ENCODE measurements at places on chromosomes 4 and X. TPM values are rescaled to one million over a fixed set of nuclear protein-coding genes. Genes with fewer than 3 reads are reported as not detected.

Gene ADH4
- 0.10 TPM for total RNA-seq

Gene COL25A1
- not detected for total RNA-seq

Gene S100P
- total RNA-seq: 2.3 TPM

Gene CSTF2
- total RNA-seq: 40.9 TPM

Gene SEPTIN11
- 103 TPM for total RNA-seq

Gene GAGE12F
- 0.49 TPM for total RNA-seq

Gene CCDC120
- total RNA-seq: 11.0 TPM

Gene CCKAR
- total RNA-seq: not detected

GRCh38 chr4:38512840-38513239, 151.2 kb upstream of the KLF3 start:
- DNase-seq: no peak

GRCh38 chrX:147853701-147854100, 58.0 kb upstream of the FMR1 start:
- no peak for DNase-seq

GRCh38 chrX:67563469-67564448, 19.9 kb downstream of the AR start:
- no peak for DNase-seq

- no peak for DNase-seq
Measured at GRCh38 chr4:106063009-106063408, 167.7 kb downstream of the NPNT start.

DNA sequence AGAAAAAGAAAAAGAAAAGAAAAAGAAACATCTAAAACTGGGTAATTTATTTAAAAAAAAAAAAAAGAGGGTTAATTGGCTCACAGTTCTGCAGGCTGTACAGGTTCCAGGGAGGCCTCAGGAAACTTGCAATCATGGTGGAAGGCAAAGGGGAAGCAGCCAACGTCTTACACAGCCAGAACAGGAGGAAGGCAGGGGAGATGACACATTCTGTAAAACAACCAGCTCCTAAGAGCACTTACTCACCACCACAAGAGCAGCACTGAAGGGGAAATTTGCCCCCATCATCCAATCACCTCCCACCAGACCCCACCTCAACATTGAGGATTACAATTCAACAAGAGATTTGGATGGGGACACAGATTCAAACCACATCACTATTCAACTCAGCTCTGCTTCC, 36.8 kb upstream of the TMEM184C start:
- DNase-seq: no peak

DNA sequence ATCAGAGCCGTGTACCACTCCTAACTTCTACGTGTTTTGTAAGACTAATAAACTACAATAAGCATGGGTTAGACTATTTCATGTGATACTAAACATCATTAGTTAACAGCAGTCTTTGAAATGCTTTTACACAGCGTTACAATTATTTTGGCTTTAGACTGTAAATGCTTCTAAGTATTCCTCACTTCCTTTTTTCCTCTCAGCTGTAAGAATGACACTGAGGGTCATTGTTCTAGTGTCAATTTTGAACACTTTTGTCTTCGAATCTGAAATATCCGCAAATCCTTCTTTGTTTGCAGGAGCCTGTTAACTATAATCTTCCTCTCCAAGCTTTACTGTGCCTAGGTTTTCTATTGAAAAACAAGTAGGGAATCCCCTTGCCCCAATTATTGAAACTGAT, 1.5 kb downstream of the ABCE1 start:
- no peak for DNase-seq

- no peak for DNase-seq
Measured at GRCh38 chr4:110623718-110624397, 981 bp upstream of the PITX2 start.

- no peak for DNase-seq
Measured at GRCh38 chr4:3248811-3249661, at the start of gene MSANTD1. MSANTD1 (plus strand) TSS chr4:3249159; CDS start chr4:3249223, 64 bp downstream.

- DNase-seq: no peak
Measured at GRCh38 chrX:274904-275475, 6.2 kb upstream of the PLCXD1 start.

- no peak for DNase-seq
Measured at GRCh38 chr4:80142394-80143306, 54.7 kb upstream of the PRDM8 start.

DNA sequence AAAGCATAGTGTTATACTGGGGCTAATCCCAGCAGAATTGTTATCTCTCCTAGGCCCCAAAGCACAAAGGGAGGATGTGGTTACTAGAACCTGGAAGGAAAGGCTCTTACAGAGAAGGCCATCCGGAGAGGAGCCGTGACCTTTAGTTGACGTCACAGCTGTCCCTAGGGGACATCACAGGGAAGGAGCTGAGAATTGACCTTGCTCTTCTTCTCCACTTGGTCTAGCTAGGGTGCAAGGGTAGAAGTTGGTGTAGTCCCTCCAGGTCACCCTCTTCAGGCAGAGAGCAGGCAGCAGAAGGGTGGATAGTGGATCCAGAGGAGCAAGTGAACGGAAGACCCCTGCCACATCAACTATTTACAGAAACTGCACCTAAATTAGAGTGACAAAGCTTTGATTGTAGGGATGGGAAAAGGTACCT, 22.8 kb upstream of the FGF2 start:
- DNase-seq: no peak

DNA sequence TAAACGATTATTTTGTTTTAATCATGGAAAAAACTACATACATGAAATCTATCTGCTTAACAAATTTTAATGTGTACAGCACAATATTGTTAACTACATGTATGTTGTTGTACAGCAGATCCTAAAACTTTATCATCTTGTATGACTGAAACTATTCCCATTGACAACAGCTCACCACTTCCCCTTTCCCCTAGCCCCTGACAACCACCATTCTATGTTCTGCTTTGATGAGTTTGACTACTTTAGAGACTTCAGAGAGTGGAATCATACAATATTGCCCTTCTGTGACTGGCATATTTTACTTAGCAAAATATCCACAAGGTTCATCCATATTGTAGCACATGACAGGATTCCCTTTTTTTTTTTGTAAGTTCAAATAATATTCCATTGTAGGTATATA, 185.9 kb downstream of the CFAP299 start:
- no peak for DNase-seq

DNA sequence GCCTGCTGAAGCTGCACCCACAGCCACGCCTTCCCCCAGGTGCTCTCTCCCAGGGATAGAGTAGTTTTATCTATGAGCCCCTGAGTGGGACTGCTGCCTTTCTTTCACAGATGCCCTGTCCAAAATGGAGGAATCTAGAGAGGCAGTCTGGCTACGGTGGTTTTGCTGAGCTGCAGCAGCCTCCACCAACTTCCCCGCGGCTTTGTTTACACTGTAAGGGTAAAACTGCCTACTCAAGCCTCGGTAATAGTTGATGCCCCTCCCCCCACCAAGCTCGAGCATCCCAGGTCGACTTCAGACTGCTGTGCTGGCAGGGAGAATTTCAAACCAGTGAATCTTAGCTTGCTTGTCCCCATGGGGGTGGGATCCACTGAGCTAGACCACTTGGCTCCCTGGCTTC, 84.5 kb downstream of the PRKG2 start:
- no peak for DNase-seq

GRCh38 chrX:14056206-14056605, 26.5 kb upstream of the GEMIN8 start:
- DNase-seq: no peak

DNA sequence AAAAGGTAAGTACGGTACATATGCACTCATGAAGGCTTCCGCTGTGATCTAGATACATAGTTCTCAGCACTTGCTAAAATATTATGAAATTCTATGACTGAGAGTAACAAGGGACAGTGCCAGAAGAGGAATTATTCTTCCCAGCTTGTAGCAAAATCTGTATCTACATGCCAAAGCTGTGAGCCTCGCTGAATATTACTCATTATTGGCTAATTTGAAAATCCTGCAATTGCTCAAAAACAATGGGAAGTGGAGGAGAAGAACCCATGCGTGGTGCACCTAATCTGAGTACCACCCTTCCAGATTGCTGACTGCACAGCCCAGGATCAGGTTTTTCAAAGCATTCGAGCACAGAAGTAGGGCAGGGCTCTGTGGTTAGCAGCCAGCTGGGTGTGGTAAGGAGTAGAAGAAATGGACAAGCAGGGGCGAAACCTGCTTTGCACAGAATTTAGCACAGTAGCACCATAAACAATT, 17.4 kb upstream of the PDCL2 start:
- DNase-seq: no peak

- DNase-seq: no peak
Measured at GRCh38 chrX:106404512-106404911, 207.3 kb upstream of the RADX start.

DNA sequence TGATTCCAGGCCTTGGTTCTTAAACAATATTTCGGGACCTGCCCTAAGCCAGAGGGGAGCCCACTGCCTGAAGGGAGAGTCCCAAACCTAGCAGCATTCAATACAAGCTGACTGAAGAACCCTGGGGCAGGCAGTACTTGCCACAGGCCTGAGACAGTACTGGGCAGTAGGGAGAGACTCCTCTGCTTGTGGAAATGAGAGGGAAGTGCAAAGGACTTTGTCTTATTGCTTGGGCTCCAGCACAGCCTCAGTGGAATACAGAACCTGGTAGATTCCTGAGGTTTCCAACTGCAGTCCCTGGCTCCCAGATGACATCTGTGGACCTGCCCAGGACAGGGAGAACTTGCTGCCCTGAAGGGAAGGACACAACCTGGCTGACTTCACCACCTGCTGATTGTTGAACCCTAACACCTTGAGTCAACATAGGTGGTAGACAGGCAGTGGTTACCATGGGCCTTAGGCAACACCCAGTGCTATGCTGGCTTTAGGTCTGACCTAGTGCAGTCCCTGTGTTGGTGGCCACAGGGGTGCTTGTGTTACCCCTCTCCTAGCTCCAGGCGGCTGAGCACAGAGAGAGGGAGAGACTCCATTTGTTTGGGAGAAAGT, 20.3 kb upstream of the ABCG2 start:
- no peak for DNase-seq
